Stomach (tissue), 19 donors: ENCODE measurements at places on chromosomes 12 and 14.

- H3K27ac ChIP-seq: peak overlapping the region; percentile 93
- no peak overlapping the region for H3K4me3 ChIP-seq
- peak; percentile 20 for DNase-seq
- H3K36me3 ChIP-seq: no peaks in the 10 kb centered on the region
- no peaks in the 10 kb centered on the region for H3K27me3 ChIP-seq
- H3K4me1 ChIP-seq: peaks cover 17% of the 10 kb centered on the region
Measured at GRCh38 chr14:90756755-90757345, 59.4 kb downstream of the TTC7B start.

GRCh38 chr12:63949902-63950301 lies 105.4 kb downstream of the SRGAP1 start:
- peaks cover 7% of the 10 kb centered on the region for H3K4me1 ChIP-seq
- no peak overlapping the region for H3K4me3 ChIP-seq
- no peaks in the 10 kb centered on the region for H3K36me3 ChIP-seq
- DNase-seq: no peak
- H3K27me3 ChIP-seq: no peaks in the 10 kb centered on the region
- no peak overlapping the region for H3K27ac ChIP-seq

GRCh38 chr12:16150276-16150675 lies 127.2 kb downstream of the SLC15A5 start:
- no peak overlapping the region for H3K27ac ChIP-seq
- no peaks in the 10 kb centered on the region for H3K4me1 ChIP-seq
- no peak overlapping the region for H3K4me3 ChIP-seq
- DNase-seq: no peak
- no peaks in the 10 kb centered on the region for H3K36me3 ChIP-seq

GRCh38 chr14:32404784-32405573 lies 75.9 kb downstream of the AKAP6 start:
- no peaks in the 10 kb centered on the region for H3K27me3 ChIP-seq
- no peak overlapping the region for H3K27ac ChIP-seq
- no peaks in the 10 kb centered on the region for H3K36me3 ChIP-seq

DNA sequence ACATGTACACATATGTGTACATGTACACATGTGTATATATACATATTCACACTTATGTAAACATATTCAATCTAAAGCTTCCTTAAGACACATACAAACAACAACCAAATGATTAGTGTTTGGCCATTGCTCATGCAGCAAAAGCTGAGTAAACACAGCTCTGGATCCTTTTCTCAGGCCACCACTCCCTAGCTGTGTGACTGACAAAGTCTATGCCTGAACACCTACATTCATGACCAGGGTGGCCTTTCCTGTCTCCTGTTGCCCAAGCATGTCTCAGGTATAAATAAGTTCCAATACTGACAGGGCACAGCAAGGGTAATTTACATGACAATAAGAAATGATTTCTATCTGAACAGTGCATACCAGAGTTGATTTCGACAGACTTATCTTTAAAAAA lies 1.4 kb upstream of the PTPRO start:
- no peak for DNase-seq
- no peaks in the 10 kb centered on the region for H3K27me3 ChIP-seq
- no peaks in the 10 kb centered on the region for H3K36me3 ChIP-seq
- no peak overlapping the region for H3K4me3 ChIP-seq

- H3K4me3 ChIP-seq: peak overlapping the region; percentile 56
- H3K27me3 ChIP-seq: peaks cover 30% of the 10 kb centered on the region
- no peaks in the 10 kb centered on the region for H3K36me3 ChIP-seq
- DNase-seq: no peak
Measured at GRCh38 chr12:13980538-13981295, 685 bp downstream of the GRIN2B start.

DNA sequence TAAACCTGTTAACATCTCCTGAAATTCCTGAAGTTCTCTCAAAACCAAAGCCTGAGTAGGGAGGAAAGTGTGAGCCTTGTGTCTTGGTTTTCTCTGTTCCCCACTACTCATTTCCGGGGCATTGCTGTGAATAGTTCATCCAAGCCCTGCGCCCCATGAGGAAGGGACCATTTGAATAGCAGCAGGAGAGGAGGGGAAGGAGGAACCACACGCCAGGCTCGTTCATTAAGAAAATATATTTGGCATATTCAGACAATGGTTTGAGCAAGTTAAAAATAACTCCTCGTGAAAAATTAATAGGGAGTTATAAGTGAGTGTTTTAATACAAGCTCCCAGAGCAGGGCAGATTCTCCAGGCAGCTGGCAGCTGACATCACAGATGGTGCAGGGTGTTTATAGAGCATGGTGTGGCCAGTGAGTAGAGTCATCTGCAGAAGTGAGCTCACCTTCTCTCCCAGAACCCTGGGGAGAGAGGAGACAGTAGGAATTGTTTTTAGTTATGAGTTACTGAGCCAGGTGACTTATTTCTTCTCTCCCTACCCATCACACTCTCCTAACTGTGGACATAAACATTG lies 29.5 kb upstream of the CISTR start:
- peaks cover 22% of the 10 kb centered on the region for H3K4me1 ChIP-seq
- no peaks in the 10 kb centered on the region for H3K36me3 ChIP-seq
- H3K27ac ChIP-seq: no peak overlapping the region

DNA sequence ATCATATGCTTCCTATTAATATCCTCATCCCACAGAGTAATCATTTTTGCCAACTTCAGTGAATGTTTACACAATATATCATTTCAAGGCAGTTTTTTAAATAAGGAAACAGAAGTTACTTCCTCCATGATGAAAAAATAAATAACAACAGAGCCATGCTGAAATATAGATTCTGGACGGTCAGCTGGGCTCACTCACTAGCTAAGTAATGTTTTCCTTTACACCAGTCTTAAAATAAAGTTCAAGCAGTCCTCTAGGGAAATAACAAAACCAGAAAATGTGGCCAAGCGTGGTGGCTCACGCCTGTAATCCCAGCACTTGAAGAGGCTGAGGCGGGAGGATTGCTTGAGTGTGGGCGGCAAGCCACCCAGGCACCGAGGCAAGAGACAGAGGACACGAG lies 28.7 kb downstream of the AICDA start:
- no peak for DNase-seq
- no peaks in the 10 kb centered on the region for H3K36me3 ChIP-seq
- no peak overlapping the region for H3K27ac ChIP-seq
- no peaks in the 10 kb centered on the region for H3K4me1 ChIP-seq
- no peak overlapping the region for H3K4me3 ChIP-seq

DNA sequence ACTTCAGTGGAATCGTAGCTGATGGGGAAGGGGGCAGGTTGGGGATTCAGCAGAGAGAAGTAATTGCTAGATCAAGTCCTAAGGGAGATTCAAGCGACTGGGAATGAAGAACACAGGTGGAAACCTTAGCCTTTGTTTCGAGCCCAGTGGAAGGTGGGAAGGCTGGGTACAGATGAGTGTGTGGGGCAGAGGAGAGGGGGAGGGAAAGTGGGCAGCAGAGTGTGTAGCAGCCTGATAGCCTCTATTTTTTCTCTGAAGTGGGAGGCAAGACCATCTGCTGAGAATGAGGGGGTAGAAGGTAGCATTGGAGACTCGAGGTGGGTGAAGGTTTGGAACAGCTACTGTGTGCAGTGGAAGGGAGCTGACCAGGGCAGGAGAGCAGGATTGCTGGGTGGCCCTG lies 91.0 kb downstream of the ADCK1 start:
- no peaks in the 10 kb centered on the region for H3K27me3 ChIP-seq
- no peak for DNase-seq
- H3K27ac ChIP-seq: no peak overlapping the region
- no peak overlapping the region for H3K4me3 ChIP-seq
- H3K36me3 ChIP-seq: peaks cover 7% of the 10 kb centered on the region
- H3K4me1 ChIP-seq: no peaks in the 10 kb centered on the region

DNA sequence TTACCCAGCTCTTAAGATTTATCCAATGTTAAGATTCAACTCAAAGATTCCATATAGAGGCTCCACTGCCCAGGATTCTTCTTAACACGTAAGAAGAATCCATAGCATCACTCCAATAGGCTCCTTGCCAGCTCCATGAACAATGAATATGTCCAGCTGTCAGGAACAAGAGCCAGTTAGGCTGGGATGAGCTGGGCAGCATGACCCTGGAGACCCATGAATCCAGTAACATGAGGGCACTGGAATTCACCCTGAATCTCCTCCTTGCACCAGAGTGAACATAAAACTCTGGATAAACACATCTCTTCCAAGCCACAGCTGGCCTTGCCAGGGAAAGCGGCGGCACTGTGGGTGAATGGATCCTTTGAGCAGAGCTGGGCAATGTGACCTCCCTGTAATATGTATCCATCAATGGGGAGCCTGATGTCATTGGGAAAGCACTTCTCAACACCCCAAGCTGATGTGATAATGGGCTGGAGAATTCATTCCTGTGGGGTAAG lies 24.4 kb upstream of the TC2N start:
- peaks cover 3% of the 10 kb centered on the region for H3K36me3 ChIP-seq
- no peak overlapping the region for H3K27ac ChIP-seq
- no peak overlapping the region for H3K4me3 ChIP-seq

- H3K27me3 ChIP-seq: no peaks in the 10 kb centered on the region
- no peaks in the 10 kb centered on the region for H3K36me3 ChIP-seq
- H3K4me3 ChIP-seq: no peak overlapping the region
Measured at GRCh38 chr12:92337128-92337527, 191.5 kb upstream of the BTG1 start.

- no peak overlapping the region for H3K4me3 ChIP-seq
- H3K36me3 ChIP-seq: no peaks in the 10 kb centered on the region
- peaks cover 27% of the 10 kb centered on the region for H3K4me1 ChIP-seq
- H3K27ac ChIP-seq: peak overlapping the region; percentile 98
Measured at GRCh38 chr14:90381011-90381786, 15.6 kb upstream of the CALM1 start.
